ENCODE measurements at places on chromosomes 1 and 21.

- DNase-seq: no peak
These were observed 59.9 kb downstream of the SLC22A15 start for GRCh38 chr1:116036255-116036654.

- no peak for DNase-seq
These were observed 47.6 kb downstream of the RAB3GAP2 start for GRCh38 chr1:220224611-220225124.

GRCh38 chr21:45873418-45873817 is 108.2 kb upstream of the COL6A1 start:
- no peak for DNase-seq

DNA sequence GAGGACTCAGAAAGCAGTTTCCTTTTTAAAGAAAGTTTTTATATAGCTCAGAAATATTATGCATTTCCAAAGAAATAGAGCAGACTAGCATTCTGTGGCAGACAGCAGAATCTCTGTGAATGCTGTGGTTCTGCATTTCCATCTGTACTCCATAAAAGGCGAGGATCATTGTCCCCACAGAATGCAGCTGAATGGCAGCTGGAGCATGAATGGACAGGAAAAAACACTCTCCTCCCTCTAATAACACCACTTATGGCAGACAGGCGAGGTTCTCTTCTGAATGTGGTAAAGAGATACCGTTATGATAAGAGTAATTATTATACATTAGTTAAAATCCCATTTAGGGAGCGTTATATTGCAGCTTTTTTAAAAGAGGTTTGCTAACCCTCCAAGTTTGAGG is 81.4 kb upstream of the WLS start:
- no peak for DNase-seq

DNA sequence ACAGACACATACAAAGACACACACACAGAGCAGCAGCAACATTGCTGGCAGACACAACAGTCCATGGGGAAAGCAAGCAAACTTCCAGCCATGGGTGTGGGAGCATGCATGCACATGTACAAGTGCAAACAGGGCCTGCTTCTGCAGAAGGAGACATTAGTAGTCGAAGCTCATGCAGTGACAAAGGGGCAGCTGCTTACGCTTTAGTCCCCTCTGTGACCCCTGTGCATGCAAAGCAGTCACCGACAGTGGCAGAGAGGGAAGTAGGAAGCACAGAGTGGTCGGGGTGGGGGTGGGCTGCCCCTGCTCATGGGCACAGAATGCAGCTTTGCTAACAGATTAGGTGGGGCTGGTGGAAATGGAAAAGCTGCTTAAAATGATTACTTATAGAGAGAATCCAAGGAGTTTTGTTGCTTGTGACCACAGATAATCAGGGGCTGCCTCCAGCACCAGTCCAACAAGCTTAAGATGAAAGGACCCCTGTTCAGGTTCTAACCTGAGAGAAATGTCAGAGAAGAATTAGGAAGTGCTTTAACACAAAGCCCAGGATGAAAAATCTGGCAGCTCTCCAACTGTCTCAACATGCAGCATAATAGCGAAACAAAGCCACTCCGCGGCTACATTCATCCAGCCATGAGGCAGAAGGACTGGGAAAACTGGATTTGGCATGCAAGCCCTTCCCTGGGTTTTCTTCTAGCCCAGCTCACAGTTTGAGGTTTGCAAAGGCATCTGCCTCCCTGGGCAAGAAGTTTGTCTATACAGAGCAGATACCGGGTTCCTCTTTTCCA is 378.9 kb downstream of the KCNH1 start:
- no peak for DNase-seq

All from posterior cingulate gyrus (tissue), 11 donors.